Lower leg skin (tissue), 4 donors: ENCODE measurements at places on chromosomes 3 and 15. TPM values are rescaled to one million over a fixed set of nuclear protein-coding genes. Genes with fewer than 3 reads are reported as not detected.

MEGF11 gene
- total RNA-seq: 10.6 TPM

PARP15 gene
- 0.71 TPM for total RNA-seq

KIF7 gene
- total RNA-seq: 3.7 TPM

- no peak for DNase-seq
These were observed 5.2 kb upstream of the IMPG2 start for GRCh38 chr3:101325393-101326134.

DNA sequence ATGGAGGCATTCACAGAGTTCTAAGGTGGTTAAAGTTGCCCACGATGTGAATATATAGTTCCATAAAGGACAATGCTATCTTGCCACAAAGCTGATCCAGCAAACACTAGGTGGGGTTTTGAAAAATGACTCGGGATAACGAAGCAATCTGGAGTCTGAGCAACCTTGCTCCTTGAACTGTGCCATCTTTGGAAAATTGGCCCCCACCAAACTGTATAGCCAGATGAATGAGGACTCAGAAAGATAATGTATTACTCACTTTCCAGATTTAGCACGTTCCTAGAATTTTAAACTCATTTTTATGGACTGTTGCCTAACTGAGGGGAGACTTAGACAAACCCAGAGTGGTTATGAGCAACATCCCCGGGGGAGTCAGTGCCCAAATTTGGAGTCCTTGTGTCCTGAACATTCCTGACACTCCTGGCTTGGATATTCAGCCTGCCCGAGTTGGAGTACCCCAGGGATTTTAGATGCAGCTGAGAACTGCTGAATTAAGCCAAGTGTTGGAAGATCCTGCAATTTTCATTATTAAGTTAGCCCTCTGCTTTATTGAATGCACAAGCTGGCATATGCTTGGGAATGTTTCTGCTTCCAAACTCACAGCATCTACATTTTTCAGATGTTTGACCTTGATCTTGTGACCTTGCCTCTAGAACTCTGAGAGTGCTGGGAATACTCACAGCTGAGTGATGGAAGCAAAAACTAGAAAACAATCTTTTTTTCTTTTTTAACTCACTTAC, 8.8 kb upstream of the MAGI1 start:
- no peak for DNase-seq
